ENCODE measurements at places on chromosomes 6 and 20.

GRCh38 chr6:10495029-10495428 lies 26.1 kb upstream of the GCNT2 start:
- DNase-seq: no peak

DNA sequence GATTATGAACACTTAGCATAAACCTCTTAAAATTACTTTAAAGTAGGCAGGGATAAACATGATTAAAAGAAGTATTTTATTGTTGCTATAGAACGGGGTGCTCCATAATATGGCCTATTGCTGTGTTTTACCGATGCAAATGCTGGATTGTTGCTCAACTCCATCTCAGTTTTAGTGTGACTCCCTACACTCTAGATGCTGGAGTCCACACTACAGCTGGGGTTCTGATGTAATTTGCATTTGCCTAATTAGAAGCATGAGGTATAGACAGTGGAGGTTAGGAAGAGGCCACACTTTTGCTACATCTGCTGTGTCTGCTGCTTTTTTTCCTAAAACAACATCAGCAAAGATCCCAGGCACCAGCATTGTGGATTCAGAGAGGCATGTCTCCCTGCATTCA lies 6.7 kb upstream of the HMGN3 start:
- DNase-seq: no peak

DNA sequence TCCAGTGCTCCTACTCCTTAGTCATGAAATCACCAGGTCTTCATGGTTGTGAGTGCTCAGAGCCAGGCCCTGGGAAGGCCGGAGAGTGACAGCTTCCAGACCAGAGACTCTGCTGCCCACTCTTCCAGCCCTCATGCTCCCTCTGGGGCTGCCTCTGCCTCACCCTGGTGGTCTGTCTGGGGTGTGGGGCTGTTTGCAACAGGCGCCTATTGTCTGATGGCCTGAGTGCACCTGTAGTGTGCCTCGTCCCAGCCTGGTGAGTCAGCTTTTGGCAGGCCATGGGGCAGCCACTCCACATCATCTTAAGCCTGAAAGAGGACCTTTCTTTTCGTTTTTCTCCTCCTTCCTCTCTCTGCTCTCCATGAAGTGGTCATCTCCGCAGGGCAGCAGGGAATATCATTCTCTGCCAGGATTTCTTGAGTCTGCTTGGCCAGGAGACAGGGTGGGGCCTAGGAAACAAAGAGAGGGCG lies 173.8 kb downstream of the VEGFA start:
- DNase-seq: no peak

DNA sequence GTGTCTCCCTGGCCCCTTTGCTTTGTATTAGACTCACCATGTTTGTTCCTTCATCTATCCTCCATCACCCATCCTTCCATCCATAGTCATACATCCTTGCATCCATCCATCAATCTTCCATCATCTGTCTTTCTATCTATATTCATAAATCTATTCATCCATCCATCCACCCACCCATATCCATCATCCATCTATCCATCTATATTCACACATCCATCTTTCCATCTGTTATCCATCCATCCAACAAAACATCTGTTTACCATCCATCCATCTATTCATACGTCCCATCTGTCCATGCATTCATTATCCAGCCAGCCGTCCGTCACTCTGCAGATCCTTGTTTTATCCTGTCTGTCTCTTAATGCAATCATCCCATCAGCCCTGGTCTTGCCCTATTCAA lies 10.6 kb downstream of the DDR1 start:
- no peak for DNase-seq

DNA sequence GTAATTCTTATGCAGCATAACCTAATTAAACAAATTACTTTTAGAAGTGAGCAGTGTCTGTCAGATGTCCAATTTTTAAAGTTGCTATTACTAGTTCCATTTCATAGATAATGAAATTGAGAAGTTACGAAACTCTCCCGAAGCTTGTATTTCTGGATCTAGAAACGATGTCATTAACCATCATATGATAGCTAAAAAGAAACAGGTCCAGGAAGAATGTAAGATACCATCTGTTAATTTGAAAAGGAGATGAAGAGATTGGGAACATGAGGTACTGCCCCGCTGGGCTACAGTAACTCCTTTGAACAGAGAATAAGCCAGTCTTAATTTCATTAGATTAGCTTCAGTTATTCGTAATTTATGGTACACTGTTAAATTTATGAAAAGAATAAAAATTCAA lies 47.5 kb upstream of the TMX4 start:
- no peak for DNase-seq

GRCh38 chr6:52284131-52284459 lies 447 bp downstream of the MCM3 start:
- DNase-seq: no peak

DNA sequence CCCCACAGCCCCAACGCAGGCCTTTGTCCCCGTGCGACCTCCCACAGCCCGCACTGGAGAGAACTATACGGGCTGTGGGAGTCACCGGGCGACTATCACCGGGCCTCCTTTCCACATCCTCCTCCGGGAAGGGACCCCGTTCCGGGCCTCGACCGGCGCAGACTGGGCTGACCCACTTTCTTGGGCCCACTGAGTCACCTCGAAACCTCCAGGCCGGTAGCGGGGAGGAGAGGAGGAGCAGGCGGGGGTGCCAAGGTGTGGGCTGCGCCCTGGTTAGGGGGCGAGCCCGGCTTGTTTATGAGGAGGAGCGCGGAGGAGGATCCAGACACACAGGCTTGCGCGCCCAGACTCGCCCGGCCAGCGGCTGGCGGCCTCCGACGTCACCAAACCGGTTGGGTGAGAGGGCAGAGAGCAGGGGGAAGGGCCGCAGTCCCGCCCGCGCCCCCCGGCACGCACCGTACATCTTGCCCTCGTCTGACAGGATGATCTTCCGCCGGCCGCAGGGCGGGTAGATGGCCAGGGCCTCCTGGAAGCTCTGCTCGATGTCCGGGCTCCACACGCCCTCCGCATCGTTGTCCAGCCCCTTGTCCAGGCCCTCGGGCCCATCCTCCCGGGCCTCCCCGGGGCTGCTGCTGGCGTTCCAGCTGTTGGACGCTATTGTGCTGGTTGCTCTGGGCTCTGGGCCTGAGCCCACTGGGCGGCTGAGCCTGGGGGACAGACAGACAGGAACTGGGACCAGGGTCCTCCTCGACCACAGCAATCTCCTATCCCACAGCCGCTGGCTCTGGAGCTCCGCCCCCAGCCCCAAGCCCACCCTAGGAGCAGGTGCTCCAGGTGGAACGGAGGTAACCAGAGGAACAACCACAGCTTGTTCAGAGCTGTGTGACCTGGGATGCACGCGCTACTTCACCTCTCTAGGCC lies 10.6 kb downstream of the TEAD3 start:
- DNase-seq: no peak

GRCh38 chr20:50230871-50231560 lies 40.4 kb downstream of the CEBPB start:
- no peak for DNase-seq

GRCh38 chr6:22042706-22043105 lies 254.1 kb downstream of the PRL start:
- DNase-seq: no peak

- no peak for DNase-seq
Observed at GRCh38 chr20:63315731-63316491, 22.9 kb downstream of the COL20A1 start.

- no peak for DNase-seq
Observed at GRCh38 chr6:119661628-119662027, 312.1 kb upstream of the MAN1A1 start.

GRCh38 chr20:57809661-57810172 lies 99.9 kb upstream of the PMEPA1 start:
- no peak for DNase-seq

Data from AG08396 (cell line).